OCI-LY7 (cell line): ENCODE measurements at places on chromosomes 13 and 19. TPM values are rescaled to one million over a fixed set of nuclear protein-coding genes. Genes with fewer than 3 reads are reported as not detected.
A peak's percentile ranks its signal among the peaks of the same experiment; 100 is the strongest.

- no peak for DNase-seq
Measured at GRCh38 chr13:98364179-98364578, 187.1 kb upstream of the RNF113B start.

DNA sequence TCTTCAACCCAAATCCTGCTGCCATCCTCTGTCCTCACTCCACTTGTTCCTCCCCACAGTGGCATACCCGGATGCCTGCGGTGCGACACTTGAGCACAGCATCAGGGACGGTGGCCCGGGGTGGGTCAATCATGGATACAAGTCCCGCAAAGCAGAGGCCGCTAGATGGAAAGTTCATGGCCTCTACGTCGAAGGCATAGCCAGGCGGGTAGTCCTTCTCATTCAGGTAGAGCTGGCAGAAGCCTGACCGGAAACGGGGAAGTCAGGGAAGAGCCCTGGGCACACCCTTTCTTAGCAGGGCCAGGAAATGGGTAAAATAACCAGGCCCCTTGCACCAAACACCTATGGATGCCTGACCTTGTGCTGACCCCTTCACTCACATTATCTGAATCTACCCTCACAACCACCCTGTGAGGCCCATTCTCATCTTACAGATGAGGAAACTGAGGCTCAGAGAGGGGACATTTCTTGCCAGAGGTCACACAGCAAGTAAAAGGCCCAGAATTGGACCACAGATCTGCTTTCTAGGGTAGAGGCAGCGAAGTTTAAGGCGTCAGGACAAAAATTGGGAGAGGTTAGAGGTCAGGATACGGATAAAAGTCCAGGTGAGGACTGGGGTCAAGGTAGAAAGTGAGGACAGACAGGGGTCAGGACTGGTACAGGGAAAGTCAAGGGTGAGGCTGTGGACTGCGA, 6.5 kb downstream of the ATP4A start:
- no peak for DNase-seq

DNA sequence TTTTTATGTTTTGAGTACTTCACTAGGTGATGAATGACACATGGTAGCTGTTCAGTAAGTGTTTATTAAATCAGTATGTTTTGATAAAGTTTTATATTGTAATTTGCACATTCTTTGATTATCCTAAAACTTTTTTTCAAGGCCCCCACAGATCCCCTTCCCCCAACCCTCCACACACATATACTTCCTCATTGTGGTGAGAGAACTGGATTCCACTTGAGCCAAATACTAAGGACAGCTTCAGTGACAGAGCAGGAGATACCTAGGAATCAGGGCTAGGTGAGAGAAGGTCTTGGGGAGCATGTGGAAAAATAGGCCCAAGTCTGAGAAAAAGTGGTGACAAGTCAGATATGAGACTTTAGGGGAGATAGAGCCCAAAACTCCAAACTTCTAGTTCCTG, 174.6 kb downstream of the TDRD3 start:
- DNase-seq = no peak

DNA sequence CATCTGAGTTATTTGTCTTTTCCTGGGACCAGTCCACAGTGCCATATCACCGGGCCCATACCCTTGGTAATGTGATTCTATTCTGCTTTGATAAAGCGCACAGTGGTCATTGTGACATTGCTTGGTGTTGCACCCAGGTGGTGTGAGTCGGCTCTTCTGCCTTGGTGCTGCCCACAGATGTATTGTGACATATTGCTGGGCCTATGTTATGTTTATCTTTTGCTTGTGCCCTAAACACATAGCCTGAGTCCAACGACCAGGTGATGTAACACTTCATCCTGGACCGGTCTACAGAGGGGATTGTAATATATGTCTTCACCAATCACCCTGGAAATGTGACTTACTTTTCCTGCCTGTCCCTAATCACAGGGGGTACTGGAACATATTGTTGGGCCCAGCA, 23.7 kb upstream of the ZNF254 start:
- DNase-seq = no peak

DNA sequence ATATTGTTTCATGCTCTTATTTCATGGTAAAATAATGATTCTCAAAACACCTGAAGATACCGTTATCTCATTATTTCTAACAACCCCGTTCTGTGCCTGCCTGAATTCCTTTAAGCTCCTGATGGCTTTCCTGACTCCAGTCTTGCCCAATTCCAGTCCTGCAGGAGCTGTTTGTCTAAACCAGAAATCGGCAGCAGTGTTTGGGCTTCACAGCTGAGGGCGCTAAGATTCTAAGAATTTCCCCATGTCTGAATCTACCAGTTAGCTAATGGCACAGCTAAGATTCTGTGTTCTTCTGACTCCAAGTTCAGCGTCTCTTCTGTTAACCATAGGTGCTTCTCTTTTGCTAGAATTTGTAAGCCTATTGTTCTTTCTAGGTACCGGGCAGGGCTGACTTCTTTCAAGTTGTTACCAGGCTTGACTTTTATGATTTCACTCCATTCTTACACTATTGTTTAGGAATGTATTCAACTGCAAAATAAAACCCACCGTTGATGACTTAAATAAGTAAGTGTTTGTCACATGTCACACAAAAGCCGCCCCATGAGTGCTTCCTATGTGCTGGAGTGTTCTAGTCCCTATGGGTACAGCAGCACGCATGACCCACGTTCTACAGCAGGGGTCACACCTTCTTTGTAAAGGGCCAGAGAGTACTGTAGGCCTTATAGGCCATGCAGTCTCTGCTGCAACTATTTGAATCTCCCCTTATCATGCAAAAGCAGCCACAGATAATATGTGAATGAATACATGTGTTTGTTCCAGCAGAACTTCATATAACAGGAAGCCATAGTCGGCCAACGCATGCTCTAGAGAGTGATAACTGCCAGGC, 168.3 kb upstream of the RNF113B start:
- DNase-seq = no peak

DNA sequence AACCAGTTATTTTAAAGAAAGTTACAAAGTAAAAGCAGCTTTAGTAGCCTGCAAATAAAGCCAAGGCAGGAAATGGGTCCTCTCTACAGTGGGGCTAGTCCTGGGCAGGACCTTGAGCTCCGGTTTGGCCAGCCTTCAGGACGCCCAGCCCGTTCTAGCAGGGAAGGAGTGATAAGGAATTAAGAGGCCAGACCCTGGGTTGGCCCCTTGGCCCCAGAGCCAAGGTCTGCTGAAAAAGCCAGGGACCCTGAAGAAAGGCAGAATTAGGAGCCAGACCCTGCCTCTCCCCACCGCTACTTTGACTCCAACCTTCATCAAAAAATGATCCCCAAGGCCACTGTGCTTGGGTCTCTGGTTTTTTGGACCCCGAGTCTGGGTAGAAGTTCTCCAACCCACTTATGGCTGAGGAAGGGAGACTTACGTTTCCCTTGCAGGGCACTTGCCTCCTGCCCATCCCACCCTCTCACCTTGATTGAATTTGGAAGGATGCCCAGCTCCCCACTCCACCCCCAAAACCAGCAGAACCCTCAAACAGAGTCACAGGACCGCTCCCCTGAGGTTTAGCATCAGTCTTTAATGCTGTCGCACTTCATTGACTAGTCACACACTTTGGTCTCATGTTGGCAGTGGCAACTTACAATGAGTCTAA, 3.9 kb downstream of the DNAJB1 start:
- DNase-seq = no peak

DNA sequence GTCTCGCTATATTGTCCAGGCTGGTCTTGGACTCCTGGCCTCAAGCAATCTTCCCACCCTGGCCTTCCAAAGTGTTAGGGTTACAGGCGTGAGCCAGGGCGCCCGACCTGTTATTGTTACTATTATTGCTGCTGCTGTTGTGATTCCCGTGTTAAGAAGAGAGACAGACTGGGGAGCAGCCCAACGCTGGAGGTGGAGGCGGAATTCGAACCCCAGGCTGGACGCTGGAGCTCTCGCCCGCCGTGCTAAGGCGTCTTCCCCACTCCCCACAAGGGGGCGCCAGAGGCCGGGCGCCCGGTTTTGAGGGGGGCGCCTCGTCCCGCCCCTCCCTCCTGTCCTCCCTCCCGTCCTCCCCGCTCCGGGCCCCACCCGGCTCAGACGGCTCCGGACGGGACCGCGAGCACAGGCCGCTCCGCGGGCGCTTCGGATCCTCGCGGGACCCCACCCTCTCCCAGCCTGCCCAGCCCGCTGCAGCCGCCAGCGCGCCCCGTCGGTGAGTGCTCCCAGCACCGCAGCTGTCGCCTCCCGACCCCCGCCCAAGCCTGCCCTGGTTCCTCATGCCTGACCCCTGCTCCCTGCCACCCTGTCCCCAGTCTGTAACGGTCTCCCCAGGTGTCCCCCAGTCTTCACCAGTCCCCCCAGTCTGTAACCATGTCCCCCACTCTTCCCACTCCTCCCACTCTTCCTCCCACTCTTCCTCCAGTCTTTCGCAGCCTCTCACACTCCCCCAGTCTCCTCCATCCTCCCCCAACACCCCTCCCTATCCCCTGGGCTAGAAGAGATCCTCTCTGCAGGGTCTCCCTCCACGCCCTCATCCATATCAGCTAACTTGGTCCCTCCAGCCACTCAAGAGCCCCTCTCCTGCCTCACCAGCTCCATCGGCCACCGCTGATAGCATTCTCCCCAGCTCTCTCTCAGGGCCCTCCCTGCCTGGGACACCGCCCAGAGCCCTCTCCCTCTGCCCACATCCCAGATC, at the start of gene EHD2:
Gene EHD2 (plus strand): TSS at position 377 of the 976 bp plus-strand sequence. CDS start 3,191 bp downstream, outside the sequence.
- DNase-seq = no peak

GRCh38 chr13:114283576-114283975, 2.2 kb downstream of the UPF3A start:
- DNase-seq = no peak

DNA sequence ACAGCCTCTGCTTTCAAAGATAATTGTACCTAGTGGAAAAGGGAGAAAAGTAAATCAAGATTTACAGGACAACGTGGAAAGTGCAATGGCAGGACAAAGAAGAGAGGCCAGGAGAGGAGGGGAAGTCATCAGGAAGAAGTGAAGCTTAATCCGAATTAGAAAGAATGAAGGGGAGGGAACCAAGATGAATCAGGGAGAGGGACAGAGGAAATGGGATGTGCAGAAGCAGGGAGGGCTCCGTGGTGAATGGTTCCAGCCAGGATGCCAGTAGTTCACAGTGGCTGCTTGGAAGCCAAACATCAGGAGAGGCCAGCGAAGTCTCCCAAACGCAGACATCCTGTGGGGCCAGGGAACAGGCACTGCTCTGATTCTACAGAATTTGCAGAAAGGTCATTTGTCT, 144.4 kb downstream of the LIG4 start:
- DNase-seq = no peak

GRCh38 chr13:93416736-93417355, 190.2 kb downstream of the GPC6 start:
- no peak for DNase-seq

DNA sequence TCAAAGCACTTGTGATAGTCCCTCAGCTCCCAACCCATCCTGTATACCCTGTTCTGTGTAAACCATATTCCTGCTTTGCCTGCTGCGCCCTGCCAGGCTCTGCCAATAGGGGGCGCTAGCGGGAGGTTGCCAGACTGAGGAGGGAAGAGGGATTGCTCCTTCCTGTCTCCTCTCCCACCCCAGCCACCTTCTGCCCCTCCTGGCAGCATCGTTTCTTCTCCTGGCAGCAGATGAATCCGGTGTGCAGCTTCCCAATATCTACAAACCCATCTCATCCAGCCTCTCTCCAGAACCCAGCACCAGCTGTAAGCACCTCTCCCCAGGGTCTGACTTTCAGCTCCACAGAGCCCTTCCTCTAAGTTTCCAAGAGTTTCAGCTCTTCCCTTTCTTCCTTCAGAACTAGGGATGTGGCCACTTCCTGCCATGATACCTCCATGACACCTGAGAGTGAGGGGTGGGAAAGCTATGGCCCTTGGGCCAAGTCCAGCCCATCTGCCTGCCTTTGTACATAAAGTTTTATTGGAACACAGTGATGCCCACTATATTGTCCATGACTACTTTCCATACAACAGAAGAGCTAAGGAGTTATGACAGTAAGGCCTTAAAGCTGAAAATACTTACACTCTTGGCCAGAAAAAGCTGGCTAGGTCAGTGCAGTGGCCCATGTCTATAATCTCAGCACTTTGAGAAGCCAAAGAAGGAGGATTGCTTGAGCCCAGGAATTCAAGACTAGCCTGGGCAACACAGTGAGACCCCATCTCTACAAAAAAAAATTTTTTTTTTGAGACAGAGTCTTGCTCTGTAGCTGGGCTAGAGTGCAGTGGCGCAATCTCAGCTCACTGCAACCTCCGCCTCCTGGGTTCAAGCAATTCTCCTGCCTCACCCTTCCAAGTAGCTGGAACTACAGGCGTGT, 34.5 kb upstream of the ATP1A3 start:
- peak; percentile 27 for DNase-seq

DNA sequence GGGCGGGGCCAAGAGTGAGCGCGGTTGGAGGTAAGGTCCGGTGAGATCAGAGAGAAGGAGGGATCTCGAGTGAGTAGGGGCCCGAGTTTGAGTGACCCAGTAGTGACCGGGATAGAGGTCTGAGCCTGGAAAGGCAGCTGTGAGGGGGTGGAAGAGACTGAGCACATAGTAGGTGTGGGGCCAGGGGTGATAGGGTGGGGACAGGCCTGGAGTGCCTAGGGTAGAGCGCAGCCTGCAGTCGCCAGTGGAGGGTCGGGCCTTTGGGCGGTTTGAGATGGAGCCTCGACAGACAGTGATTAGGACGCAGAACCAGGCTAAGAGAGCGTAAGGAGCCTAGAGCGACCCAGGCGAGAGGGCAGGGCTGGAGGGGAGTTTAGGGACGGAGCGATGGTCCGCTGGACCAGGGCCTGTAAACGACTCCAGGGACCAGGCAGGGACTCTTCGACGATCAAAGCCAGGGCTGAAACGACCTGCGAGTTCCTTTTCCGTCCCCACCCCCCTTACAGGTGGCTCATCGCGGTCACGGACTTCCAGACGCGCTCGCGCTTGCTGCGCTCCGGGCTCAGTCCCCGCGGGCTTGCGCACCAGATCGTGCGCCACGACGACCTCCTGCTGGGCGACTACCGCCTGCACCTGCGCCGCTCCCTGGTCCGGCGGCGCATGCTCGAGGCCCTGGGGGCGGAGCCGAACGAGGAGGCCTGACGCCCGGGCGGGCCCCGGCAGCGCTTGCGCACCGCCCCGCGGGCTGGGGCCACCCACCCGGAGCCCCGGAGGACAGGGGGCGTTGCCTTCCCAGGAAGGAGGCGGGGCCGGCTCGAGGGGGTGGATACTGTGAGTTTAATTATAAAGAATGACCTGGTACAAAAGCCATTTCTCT, 9.4 kb downstream of the C19orf81 start:
- peak; percentile 91 for DNase-seq

ZNF582 gene
- total RNA-seq = 0.20 TPM in 1 of 2 replicates, not detected in the other

LGI4 gene
- total RNA-seq = 2.7 and 5.9 TPM in 2 replicates

VPS36 gene
- total RNA-seq = 30.6 and 34.5 TPM in 2 replicates

FREM2 gene
- not detected in 2 replicates for total RNA-seq

FXYD7 gene
- total RNA-seq = 6.1 and 6.3 TPM in 2 replicates

ARHGEF7 gene
- total RNA-seq = 51.3 and 60.8 TPM in 2 replicates

SMIM24 gene
- 6.8 and 11.3 TPM in 2 replicates for total RNA-seq

ZNF844 gene
- 7.7 and 9.3 TPM in 2 replicates for total RNA-seq

MEIOSIN gene
- total RNA-seq = not detected in 2 replicates
